ENCODE measurements at places on chromosomes 3 and 15. TPM values are rescaled to one million over a fixed set of nuclear protein-coding genes. Genes with fewer than 3 reads are reported as not detected.

DNA sequence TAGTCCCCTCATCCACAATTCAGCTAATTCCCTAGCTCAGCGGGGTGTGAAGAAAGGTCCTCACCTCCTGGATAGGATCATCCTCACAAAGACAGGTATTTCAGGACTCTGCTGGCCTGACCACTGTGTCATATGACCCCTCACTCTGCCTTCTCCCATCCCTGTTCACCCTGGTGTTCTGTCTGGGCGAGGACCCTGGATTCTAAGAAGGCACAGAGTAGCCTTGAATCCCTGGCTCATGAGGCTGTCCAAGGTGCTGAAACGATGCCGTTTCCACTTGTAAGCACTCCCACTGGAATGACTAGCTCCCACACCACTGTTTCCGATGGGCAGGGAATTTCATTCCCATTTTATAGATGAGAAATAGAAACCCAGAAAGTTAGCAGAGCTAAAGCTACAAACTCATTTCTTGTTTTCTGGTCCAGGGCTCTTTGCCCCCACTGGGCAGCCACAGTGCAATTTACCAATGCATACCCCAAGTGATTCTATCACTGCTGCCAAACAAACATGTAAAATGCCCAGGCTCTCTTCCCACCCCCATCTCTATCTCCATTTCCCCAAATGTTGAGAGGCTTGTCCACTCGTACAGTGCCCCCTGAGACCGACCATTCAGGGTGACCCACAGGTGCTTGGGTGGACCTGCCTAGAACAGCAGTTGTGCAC is 83.2 kb downstream of the RAB11A start:
- peak; percentile 47 for DNase-seq

GRCh38 chr3:184002469-184002868 is 15.2 kb downstream of the ABCC5 start:
- no peak for DNase-seq

DNA sequence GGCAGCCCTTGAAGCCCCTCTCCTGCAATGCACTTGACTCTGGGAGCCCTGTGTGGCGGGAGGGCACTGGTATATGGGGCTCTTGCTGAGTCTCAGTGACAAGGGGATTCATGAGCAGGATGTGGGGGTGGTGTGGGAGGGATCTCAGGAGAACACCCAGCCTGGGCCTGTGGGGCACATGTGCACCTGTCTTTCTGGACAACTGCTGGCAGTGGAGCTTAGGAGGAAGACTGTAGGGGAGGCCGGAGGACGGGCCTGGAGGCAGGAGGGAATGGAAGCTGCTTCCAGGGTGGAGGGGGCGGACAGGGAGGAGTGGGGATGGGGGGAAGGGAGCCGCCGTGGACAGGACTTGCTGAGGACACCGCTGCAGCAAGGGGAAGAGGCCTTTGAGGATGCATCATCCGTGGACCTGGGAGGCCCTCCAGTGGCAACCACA is 10.8 kb upstream of the SNRPA1 start:
- no peak for DNase-seq

- DNase-seq = no peak
These were observed 259.1 kb downstream of the KCNMB2 start for GRCh38 chr3:178795349-178795748.

- DNase-seq = peak; percentile 3
These were observed 969.4 kb downstream of the NTRK3 start for GRCh38 chr15:87287156-87287555.

Gene OR5H15
- polyA plus RNA-seq = not detected

DNA sequence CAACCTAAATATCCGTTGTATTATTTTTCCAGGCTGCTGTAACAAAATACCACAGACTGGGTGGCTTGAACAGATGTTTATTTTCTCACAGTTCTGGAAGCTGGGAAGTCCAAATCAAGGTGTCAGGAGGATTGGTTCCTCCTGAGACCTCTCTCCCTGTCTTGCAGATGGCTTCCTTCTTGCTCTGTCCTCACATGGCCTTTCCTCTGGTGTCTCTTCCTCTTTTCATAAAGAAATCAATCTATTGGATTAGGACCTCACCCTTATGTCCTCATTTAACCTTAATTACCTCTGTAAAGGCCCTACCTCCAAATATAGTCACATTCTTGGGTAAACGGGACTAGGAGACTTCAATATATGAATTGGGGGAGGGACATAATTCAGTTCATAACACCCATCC is 89.2 kb upstream of the PLCL2 start:
- no peak for DNase-seq

Gene TGM4
- not detected for polyA plus RNA-seq

DNA sequence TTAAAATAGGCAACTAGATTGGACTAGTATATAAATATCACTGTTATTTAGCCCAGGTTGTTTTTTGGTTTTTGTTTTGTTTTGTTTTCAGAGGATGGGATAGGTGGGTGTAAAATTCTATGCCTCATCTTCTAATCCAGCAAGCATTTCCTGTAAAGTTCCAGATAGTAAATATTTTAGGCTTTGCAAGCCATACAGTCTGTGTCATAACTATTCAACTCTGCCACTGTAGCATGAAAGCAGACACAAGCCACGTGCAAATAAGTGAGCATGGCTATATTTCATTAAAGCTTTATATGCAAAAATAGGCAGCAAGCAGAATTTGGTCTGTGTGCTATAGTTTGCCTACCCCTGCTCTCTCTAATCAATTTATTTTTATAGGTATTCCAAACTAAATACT is 657.3 kb upstream of the TGFBR2 start:
- DNase-seq = no peak

DNA sequence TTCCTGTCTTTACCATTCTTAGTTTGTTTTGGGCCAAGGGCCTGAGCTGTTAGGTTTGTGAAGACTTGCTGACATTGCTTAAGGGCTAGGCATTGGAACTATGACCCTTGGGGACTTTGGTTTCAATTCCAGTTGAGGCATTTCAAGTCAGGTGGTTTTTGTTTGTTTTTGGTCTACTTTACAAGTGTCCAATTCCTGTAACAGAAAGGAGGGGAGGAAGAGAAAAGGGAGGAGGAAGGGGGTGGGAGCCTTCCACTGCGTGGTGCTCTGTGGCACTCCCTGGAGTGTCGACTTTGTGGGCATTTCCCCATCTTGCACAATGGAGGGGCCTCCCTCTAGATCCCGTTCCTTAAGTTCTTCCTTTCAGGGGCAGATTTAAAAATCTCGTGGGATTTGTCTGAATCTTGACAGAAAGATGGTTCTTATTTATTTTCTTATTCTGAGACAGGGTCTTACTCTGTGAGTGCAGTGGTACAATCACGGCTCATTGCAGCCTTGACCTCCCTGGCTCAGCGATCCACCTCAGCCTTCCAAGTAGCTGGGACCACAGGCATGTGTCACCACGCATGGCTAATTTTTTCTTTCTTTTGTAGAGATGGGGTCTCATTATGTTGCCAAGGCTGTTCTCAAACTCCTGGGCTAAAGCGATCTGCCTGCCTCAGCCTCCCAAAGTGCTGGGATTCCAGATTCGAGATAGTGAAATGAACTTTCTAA is 59.5 kb upstream of the RYK start:
- no peak for DNase-seq

- no peak for DNase-seq
These were observed 64.9 kb upstream of the SELENOK start for GRCh38 chr3:53956586-53956985.

DNA sequence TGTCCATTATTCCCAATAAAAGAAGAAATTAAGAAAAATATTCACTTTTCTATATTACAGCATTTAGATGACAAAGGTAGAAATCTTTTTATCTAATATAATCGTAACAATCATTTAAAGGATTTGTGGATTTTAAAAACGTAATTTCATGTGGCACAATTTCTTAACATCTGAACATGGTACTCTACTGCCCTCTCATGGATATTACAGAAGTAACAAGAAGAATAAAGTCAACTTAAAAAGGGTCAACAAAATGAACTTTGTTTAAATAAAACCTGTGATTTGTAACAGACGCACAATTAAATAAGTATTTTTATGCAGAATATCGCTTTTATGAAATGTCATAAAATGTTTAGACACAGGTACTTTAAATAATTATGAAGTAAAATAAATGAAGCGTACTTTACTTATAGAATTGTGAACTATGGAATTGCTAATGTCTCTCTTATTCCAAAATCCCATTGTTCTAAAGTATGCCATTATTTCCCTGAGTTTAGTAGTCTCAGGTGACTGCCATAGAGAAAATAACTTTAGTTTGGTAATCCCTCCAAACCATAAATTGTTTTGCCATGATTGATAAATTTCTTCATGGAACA is 366.8 kb upstream of the ZNF385D start:
- DNase-seq = no peak

Gene THAP10
- polyA plus RNA-seq = 5.4 TPM

- no peak for DNase-seq
These were observed 38.9 kb upstream of the CLRN1 start for GRCh38 chr3:151011427-151011826.

Measured in A549 (cell line).